ENCODE measurements at places on chromosomes 16 and 17.

DNA sequence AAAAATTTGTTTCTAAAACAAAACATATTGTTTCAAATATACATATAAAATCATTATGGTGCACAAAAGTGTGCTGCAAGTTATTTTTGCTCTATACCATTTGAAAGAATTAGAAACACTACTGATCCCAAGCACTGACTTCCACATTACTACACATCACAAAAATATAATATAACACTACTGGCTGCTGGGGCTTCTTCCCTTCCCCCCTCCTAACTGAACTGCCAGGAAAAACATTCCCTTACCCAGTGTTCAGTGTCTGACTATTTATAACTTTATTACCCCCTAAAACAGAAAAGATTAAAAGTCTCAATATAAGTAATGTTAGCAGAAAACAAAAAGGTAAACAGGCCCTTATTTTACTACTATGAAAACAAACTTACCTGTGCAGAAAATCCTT, 36.9 kb downstream of the GPATCH8 start:
- no peak for DNase-seq

- DNase-seq, result no peak
Observed at GRCh38 chr16:4486126-4486893, 10.1 kb downstream of the HMOX2 start.

DNA sequence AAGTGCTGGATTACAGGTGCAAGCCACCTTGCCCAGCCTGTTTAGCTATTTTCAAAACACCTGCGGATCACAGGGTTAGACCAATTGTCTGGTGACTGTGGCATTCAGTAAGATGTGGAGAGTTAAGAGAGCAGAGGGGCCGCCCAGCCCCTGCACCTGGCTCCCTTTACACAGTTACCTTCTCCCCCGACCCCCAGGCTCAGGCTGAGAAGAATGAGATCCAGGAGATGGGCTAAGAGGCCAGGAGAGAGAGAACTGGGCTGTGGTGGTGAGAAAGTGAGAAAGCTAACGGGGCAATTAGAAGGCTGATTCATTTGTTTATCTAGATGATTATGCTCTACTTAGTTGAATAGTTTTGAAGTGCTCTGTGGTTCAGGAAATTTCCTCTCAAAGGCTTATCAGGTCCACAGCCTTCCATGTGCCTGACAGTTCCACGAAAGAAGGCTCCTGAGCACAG, 67.8 kb upstream of the AXIN2 start:
- no peak for DNase-seq

DNA sequence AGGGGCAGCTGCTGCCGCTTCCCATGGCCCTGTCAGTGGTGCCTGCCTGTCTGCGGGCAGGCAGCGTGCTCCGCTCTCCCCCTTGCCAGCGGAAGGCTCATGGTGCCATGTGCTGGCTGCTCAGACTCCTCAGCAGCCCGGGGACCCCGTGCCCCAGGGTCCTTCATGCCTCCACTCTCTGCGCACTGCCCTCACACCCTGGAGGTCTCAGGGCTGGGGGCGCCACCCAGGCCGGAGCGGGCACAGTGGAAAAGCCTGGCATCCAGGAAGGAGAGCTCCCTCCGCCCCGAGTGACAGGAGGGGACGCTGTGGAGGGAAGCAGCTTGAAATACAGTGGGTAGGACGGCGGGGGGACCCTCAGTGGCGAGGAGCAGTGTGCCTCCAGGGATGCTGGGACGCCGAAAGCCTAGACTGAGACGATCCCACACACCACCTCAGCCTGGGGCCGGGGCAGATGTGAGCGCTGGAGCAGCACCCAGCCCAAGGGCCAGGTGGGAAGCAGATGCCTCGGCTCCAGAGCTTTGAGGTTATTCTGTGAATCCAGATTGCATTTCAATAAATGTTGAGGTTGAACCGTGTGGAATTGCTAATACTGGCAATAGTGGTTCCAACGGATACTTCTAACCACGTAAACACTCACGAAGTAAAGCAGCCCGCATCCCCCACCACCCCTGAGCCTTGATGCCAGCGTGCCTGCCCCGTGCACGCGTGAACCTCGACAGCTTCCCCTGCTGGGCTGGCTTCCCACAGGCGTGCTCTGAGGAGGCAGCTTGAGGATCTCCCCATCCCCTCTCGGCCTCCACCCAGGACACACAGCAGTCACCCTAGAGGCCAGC, 6.5 kb downstream of the TMEM204 start:
- DNase-seq, result no peak

GRCh38 chr16:51244887-51245657, 94.0 kb upstream of the SALL1 start:
- DNase-seq, result no peak

GRCh38 chr17:45225964-45226530, 4.4 kb downstream of the FMNL1 start:
- DNase-seq, result peak; percentile 96

- DNase-seq, result no peak
Observed at GRCh38 chr17:5209396-5209795, 17.7 kb upstream of the ZNF594 start.

GRCh38 chr17:70225276-70225675, 55.9 kb downstream of the KCNJ2 start:
- DNase-seq, result no peak

- no peak for DNase-seq
Observed at GRCh38 chr16:21565861-21566669, 33.3 kb upstream of the METTL9 start.

DNA sequence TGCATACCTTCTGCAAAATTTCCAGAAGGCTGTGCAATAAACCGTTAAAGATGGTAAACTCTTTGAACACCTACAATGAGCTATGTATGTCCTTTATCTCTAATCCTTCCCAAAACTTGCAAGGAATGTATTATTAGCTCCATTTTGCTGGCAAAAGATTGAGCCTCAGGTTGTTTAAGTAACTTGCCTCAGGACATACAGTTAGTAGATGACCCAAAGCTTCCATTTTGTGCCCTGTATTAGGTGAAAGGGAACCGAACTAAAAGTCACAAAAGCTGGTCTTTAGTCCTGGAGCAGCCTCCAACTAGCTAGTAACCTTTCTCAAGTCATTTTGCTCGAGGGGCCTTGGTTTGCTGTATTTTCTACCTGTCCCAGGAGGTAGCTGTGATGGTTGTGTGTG, 4.3 kb downstream of the ADGRG3 start:
- no peak for DNase-seq
